Aorta (tissue), 5 donors: ENCODE measurements at places on chromosomes 4 and X. TPM values are rescaled to one million over a fixed set of nuclear protein-coding genes. Genes with fewer than 3 reads are reported as not detected.

GRCh38 chr4:153555730-153556434 lies 89.7 kb downstream of the TMEM131L start:
- DNase-seq: peak; percentile 90
- peak overlapping the region; percentile 90 for H3K27ac ChIP-seq
- H3K4me3 ChIP-seq: no peak overlapping the region
- H3K27me3 ChIP-seq: no peaks in the 10 kb centered on the region
- H3K4me1 ChIP-seq: no peaks in the 10 kb centered on the region

DNA sequence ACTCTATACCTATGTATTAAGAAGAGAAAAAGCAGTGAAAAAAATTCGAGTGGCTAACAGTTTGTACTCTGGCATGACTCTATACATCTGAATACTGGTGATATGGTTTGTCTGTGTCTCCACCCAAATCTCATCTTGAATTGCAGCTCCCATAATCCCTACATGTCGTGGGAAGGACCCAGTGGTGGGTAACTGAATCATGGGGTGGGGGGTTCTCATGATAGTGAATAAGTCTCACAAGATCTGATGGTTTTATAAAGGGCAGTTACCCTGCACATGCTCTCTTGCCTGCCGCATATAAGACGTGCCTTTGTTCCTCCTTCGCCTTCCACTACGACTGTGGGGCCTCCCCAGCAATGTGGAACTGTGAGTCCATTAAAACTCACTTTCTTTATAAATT lies 70.4 kb downstream of the LRBA start:
- H3K4me1 ChIP-seq: no peaks in the 10 kb centered on the region
- H3K4me3 ChIP-seq: no peak overlapping the region
- H3K27ac ChIP-seq: no peak overlapping the region
- H3K27me3 ChIP-seq: no peaks in the 10 kb centered on the region
- no peak for DNase-seq

- no peak overlapping the region for H3K4me3 ChIP-seq
- H3K36me3 ChIP-seq: no peaks in the 10 kb centered on the region
Observed at GRCh38 chr4:52102587-52102986, 51.5 kb downstream of the SPATA18 start.

The TKTL1 gene
- total RNA-seq: 0.23 TPM

- no peaks in the 10 kb centered on the region for H3K36me3 ChIP-seq
- DNase-seq: no peak
- no peaks in the 10 kb centered on the region for H3K27me3 ChIP-seq
- no peak overlapping the region for H3K4me3 ChIP-seq
- H3K27ac ChIP-seq: no peak overlapping the region
Observed at GRCh38 chrX:154654372-154654771, 993 bp upstream of the CTAG2 start.

DNA sequence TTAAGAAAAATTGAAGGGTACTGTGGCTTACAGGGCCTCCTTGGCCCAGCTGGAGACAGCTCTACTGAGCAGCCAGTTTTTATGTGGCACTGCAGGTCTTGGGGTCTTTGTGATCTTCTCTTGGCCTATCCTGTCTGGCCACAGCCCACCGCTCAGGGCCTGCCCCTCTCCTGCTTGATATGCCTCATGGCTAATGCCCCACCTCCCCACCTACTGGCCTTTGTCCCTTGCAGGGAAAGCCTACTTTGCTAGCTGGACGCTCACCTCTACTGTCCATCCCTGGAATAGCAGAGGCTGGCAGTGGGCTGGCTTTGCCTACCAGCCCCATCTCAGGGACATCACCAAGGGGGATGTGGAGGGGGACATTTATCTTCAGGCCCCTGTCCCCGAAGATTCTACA lies 134.1 kb downstream of the PJA1 start:
- no peaks in the 10 kb centered on the region for H3K4me1 ChIP-seq
- H3K27me3 ChIP-seq: no peaks in the 10 kb centered on the region
- no peak overlapping the region for H3K27ac ChIP-seq
- DNase-seq: no peak
- no peaks in the 10 kb centered on the region for H3K36me3 ChIP-seq
- H3K4me3 ChIP-seq: no peak overlapping the region

DNA sequence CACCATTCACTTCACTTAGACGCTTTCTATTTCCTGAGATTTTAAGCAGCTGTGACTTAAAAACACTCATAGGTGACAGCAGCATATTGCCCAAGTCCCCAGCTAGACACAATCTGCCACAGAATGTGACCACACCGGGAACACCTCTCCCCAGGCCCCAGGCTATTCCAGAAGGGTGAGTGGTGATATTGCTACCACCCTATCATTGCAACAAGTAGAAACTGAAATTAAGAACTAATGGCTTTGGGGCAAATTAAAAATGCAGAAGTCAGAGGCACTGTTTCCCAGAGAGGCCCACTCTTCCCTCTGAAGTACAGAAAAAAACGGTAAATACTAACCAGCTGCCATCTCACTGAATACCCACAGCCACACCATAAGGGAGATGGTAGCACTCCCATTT lies 35.0 kb downstream of the QDPR start:
- no peak for DNase-seq
- H3K27me3 ChIP-seq: no peaks in the 10 kb centered on the region
- H3K4me1 ChIP-seq: no peaks in the 10 kb centered on the region
- no peak overlapping the region for H3K4me3 ChIP-seq
- no peak overlapping the region for H3K27ac ChIP-seq

GRCh38 chr4:164169591-164169990 lies 584.3 kb upstream of the SMIM31 start:
- H3K36me3 ChIP-seq: no peaks in the 10 kb centered on the region
- no peak for DNase-seq
- H3K27ac ChIP-seq: no peak overlapping the region
- no peaks in the 10 kb centered on the region for H3K27me3 ChIP-seq
